ENCODE measurements at places on chromosomes 1 and 21.

DNA sequence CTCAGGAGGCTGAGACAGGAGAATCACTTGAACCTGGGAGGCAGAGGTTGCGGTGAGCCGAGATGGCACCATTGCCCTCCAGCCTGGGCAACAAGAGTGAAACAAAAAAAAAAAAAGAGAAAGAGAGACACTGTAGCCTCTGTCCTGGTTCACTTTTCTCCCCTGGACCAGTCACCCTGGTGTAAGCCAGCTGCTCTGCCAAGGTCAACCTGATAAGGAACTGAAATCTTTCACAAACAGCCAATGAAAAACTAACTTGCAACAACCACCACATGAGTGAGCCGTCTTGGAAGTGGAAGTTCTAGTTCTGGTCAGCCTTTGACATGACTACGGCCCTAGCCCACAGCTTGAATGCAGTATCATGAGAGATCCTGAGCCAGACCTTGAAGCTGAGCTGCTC is 36.8 kb upstream of the CXADR start:
- peak; percentile 3 for DNase-seq

DNA sequence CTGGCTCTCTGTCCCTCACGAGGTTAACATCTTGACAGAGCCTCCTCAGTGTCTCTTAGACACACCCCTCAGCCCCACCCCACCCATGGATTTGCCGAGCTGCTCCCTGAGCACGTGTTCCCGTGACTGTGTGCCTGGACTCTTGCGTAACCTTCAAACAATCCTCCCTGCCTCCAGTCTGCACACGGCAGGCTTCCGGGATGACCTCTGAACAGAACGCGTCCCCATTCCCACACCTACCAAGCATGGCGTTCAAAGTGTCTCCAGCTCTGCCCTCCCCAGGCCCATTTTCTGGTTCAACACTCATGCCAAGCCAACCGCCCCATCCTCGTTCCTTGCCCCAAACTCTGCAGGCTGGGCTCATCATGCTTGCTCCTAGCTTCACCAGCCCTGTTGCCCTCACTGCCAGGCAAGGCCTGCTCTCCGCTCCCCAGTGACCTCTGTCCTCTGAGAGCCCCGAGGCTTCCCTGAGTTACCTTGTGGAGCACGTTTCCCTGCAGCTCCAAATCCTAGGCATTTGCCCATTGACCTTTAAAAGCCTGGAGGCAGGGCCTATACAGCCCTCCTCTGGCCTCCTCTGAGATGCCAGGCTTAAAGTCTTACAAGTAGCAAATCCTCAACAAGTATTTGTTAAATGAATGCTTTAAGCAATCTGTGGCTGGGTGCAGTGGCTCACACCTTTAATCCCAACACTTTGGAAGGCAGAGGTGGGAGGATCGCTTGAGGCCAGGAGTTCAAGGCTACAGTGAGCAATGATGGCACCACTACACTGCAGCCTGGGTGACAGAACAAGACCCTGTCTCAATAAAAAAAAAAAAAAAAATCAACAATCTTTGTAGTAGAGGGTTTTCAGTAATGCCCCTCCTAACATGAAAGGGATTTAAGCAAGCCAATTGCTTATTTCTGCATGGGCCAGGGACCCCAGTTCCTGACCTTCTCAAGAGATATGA is 5.0 kb downstream of the AGT start:
- DNase-seq = no peak

DNA sequence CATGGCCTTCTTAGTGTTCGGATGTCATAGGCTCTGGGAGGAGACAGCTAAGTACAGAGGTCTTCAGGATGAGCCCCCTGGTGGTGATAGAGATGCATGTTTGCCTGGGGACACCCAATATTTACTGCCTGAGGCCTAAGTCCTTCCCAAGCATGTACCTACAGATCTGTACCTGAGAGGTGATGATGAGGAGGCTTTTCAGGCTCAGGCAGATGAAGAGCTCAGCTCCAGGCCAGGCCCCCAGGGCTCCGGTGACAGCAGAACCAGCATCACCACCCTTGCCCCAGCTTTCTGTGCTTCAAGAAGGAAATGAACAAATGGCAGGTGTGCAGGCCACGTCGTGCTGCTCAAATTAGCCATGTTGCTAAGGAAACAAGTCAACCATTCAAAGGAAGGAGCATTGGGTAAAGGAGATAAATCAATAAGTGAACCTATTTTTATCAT is 21.1 kb downstream of the CACNA1E start:
- peak; percentile 4 for DNase-seq

DNA sequence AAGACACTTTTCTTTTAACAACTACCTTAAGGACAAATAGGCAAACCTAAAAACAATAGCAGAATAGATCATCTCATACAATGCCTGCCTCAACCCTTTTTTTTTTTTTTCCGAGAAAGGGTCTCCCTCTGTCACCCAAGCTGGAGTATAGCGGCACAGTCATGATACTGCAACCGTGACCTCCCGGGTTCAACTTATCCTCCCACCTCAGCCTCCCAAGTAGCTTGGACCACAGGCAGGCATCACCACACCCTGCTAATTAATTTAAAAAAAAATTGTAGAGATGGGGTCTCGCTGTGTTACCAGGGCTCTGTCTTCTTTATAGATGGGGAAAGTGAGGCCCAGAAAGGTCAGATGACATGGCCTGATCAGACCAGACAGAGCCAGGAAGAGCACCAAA is 7.9 kb downstream of the SH3BGRL3 start:
- DNase-seq = no peak

DNA sequence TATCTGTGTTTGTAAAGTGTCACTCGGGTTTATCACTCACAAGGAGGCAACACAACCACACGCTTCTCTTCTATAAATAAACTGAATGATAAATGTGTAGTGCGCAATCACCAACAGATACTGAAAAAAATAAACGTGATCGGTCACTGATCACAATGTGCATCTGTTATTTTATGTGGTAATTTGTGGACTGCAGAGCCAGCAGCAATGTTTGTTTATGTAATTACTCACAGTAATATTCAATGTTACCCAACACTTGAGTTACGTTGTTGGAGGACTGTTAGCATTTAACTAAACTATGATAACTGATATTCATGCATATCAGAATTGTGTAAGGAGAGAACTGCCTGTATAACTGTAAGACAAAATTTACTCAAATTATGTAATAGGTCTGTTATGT is 129.6 kb downstream of the USH2A start:
- DNase-seq = no peak

DNA sequence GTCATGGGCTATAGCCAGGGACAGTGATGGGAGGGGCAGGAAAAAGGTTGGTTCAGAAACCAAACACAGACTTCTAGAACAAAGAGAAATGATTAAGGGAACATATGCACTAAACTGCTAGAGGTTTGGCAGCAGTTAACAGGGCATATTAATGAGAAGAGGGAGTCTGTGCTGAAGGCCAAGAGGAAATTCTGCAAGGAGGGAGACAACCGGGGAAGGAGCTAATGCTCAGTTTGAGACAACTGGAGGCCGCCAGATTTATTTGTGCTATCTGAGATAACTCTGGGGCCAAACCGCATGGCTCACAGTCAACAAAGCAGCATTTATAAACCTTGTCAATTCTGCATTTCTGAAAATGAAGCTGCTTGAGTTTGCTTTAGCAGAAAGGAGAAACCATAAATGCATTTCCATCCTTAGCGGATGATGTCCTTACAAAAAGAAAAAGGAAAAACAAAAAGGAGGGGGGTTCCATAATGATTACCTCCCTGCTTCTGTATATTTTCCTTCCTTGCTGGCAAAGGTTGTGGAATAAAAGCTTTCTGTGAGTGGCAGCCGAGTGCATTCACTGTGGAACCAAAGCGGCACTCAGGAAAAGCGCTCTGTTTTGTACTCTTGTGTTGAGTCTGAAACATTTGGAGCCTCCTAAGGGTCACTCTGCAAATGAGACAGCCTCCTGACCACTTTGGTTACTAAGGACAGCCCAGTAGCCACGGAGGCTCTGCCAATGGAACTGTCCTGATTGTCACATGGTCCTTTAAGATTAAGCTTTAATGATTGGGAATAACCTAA is 70.3 kb downstream of the SIM2 start:
- DNase-seq = no peak

- no peak for DNase-seq
Measured at GRCh38 chr21:33313183-33313582, 11.6 kb upstream of the IFNAR1 start.

- DNase-seq = no peak
Measured at GRCh38 chr1:220894025-220894923, 15.0 kb downstream of the HLX start.

DNA sequence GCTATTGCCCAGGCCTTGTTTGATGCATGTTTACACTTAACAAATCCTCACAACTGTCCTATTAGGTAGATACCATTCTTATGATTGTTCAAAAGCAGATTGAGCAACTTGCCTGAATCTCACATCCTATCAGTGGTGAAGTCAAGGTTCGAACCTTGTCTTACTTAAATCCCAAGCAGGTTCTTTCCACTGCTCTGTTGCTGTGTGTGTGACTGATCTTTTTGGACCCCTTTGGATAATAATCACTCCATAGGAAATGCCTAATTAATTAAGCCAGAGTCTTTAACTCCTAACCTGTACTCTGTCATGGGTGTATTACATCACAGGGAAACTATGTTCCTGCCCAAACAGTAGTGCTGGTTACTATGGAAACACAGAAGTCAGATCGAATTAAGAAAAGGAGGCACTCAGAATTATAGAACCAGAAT is 84.2 kb downstream of the SPATA46 start:
- no peak for DNase-seq

- no peak for DNase-seq
Measured at GRCh38 chr1:245605480-245606156, 450.8 kb downstream of the KIF26B start.
